ENCODE measurements at places on chromosomes 4 and X. TPM values are rescaled to one million over a fixed set of nuclear protein-coding genes. Genes with fewer than 3 reads are reported as not detected.

RRH gene
- total RNA-seq, result 0.16 TPM

DNA sequence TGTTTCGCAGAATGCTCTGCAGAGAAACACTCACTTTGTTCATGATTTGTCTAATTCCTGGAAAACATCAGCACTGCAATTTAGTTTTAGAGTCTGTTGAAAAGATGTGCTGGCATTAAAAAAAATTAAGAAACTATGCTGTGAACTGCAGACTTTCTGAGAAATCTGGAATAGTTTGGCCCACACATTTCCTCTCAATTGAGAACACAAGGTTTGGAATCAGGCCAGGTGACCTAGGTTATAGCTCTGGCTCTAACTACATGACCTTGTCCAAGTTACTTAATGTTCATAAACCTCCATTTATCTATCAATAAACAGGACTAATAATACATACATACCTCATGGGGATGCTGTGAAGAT lies 61.4 kb upstream of the ENPEP start:
- no peak for ATAC-seq

DNA sequence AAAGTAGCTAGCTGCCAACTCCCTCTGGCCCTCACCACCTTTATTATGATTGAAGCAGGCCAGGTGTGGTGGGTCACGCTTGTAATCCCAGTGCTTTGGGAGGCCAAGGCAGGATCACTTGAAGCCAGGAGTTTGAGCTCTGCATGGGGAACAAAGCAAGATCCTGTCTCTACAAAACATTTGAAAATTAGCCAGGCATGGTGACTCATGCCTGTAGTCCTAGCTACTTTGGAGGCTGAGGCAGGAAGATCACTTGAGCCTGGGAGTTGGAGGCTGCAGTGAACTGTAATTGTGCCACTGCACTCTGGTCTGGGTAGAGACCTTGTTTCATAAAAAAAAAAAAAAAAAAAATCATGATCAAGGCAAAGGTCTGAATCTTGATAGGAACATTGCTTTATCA lies 467.0 kb upstream of the DIPK2B start:
- ATAC-seq, result no peak

DNA sequence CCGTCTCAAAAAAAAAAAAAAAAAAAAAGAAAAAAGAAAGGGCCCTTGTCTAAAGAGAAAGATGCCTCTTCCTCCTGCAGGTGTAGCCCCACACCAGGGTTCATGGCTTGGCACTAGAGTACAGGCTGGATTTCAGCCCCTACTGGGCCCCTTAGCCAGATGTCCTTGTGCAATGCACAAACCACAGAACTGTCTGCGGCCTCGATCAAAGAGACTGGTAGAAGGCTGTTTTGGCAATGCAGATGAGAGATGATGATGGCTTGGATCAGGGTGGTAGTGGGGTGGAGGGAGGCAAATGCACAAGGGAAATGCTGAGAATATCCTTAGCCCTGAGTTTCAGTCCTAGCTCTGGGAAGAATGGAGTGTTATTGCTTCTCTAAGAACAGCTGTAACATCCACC lies 26.5 kb upstream of the TSR2 start:
- no peak for ATAC-seq

- no peak for ATAC-seq
Observed at GRCh38 chr4:80097400-80098177, 24.6 kb upstream of the ANTXR2 start.

DNA sequence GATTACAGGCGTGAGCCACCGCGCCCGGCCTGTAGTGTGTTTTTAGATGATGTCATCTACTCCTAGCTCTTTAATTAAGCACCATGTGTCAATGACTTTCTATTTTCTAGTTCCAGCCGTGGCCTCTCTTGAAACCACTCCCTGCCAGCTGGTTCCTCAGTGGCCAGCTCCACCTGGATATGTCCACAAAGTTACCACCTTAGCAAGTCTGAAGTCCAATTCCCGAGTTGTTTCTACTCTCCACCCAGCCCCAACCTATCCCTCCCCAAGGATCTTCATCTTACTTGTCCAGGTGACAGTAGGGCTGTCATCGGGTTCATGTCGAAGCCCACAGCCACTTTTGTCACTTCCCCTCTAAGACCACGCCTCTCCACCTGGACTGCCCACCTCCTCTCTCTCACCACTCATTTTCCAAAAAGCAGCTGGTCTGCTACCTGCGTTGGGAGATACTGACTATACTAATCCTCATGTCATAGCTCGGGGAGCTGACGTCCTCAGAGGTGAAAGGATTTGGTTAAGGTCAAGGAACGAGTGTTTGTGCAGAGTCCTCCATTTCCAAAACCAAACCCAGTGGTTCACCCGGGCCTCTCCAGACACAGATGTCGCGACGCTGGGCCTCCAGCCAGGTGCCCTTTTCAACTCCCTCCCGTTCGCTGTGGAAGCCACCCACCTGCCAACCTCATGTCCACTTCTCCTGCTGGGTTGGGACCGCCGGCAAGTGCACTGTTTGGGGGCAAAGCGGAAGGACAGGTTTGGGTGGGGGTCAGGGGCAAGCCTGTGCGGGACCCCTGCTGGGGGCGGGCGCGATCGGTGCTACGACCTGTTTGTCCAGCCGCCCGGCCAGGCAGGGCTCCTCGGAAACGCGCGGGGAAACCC lies 704 bp downstream of the FAM3A start:
- peak; percentile 5 for ATAC-seq

GRCh38 chrX:17579026-17579425 lies 158.3 kb upstream of the SCML1 start:
- ATAC-seq, result no peak

GRCh38 chr4:80423553-80424224 lies 88.2 kb downstream of the CFAP299 start:
- no peak for ATAC-seq

DNA sequence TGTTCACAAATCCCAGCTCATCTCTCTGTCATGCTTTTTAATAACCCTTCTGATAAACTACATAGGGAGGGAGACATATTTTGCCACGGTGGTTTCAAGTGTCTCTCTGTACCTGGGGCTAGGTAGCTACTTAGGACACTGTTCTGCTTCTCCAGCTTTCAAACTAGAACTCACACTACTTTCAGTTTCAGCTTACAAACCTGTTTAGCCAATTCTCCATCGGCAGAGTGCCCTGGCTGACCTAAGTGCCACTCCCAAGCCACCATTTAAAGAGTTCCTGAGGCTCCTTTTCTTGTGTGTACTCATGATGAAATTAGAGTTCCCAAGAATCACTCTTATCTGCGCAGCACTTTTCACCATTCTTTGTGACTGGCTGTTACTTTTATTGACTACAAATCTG lies 899.2 kb downstream of the FAT4 start:
- no peak for ATAC-seq

PCYT1B gene
- 0.64 TPM for total RNA-seq

- ATAC-seq, result peak; percentile 50
Observed at GRCh38 chr4:124936427-124936826, 223.9 kb upstream of the ANKRD50 start.

DNA sequence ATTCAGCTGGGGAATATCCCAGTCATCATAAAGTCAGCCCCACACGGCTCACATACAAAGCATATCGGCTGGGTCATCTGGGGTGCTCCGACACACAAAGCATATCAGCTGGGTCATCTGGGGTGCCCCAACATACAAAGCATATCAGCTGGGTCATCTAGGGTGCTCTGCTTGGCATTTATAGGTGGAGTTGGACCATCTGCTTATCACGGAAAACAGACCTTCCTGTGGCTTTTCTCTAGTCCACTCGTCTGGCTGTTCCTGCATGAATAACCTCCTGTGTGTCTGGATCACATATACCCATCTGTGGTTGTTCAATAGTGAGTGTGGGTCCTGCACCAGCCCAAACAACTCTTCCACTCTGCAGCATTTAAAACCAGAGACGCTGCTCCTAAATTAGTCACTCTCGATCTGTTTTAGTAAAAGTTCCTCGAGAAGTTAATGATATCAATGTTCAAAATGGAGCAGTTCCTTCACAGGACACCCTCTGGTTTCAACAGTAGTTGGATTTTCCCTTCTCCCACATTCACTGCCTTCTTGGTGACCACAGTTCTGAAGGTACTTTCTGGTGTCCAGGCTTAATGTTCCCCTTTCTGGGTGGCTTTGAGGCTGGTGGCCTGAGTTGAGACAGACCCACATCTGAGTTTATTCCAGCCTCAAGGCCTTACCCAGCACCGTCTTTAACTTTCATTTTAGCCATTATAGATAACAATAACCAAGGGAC lies 70.0 kb upstream of the FRG1 start:
- no peak for ATAC-seq

DNA sequence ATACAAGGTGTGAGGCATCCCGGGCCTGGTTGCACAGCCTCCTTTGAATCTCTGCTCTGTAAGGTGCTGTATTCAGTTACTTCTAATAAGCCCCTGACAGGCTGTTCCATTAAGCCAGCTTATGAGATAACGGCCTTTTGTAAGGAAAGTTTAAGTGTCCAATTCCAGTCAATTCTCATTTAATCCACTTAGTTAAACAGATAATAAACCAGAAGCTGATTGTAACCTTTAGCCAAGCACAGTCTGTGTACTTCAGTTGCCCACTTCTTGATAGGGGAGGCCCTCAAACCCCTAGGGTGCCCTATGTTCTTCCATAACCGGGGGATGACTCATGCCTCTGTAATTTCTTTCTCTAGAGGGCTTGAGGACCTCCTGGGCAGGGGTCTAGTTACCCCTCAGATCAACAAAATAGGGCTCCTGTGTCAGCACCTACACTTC lies 63.4 kb downstream of the RASL11B start:
- no peak for ATAC-seq

KLHL15 gene
- total RNA-seq, result 2.1 TPM

MAGEB10 gene
- not detected for total RNA-seq

KIAA1210 gene
- total RNA-seq, result not detected

GRCh38 chrX:7580127-7580526 lies 262.8 kb upstream of the VCX start:
- ATAC-seq, result no peak

DNA sequence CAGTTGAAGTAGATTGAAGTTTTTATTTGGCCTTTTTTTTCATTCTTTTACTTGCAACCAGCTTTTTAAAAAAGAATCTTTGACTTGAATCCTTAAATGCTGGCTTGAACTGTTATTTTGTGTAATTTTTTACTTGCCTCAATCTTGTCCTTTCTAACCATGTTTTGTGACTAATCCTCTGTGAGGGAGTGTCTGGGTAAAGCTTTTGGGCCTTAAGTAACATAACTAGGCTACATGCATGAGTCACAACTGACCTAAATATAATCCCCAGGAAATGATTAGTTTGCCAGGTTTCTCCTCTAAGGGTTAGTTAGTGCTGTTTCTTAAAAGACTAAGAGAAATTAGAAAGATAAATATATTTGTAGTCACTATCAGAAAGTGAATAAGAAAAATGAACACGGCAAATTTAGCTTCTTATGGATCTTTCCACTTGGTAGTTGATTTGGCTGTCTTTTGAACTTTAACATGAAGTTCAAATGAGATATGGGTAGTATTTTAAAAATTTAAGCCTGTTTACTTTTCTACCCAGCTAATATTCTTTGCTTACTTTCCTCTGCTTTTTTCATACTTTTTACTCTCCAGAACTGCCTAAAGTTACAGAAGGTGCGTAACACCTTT lies 13.0 kb downstream of the EXOC1 start:
- peak; percentile 98 for ATAC-seq

MAGEB2 gene
- total RNA-seq, result not detected

GRCh38 chrX:102345916-102346315 lies 93.9 kb downstream of the NXF2B start:
- no peak for ATAC-seq

- ATAC-seq, result no peak
Observed at GRCh38 chrX:134501941-134502340, 42.0 kb downstream of the HPRT1 start.

DNA sequence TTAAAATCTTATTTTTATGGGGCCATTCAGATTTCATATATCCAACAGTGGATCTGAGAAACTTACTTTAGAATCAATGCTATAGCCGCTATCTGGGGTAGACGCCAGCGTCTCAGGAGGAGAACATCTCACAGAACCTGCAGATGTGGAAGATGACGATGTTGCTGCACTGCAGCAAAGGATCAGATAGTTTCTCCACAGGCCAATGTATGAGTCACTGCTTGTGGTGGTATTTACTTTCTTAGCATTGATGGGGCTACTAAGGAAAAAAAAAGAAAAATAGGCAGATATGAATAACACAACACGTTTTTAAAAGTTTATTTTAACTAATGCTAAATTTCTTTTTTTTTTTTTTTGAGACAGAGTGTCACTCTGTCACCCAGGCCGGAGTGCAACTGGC lies 85.9 kb downstream of the ZAR1 start:
- no peak for ATAC-seq

GRCh38 chr4:24078347-24078962 lies 188.6 kb upstream of the PPARGC1A start:
- no peak for ATAC-seq

DNA sequence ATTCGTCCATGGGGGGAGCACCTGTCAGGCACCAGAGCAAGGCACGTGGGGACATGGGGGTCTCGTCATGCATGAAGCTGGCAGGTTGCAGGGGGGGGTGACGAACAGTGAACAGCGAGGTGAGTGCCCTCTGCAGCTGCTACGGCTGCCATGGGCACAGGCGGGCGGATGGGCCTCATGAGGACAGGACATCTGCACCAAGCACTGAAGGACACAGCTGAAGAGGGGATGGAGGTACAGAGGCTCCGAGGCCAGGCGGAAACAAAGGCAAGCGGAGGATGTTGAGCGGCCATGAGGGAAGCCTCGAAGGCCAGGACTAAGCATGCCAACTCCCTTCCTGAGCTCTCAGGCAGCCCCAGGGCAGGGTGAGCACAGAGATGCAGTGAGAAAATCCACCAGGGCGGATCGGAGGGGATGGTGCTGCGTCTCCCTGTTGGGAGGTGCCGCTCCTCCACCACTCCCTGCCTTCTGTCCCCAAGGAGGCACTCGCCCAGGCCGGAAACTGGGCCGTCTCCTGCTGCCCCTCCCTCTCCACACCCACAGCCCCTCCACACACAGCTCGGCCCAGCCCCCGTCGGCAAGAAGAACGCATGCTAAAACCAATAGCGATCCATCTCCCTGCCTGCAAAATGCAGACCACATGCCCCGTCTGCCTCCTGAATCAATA lies 24.6 kb downstream of the ABLIM2 start:
- ATAC-seq, result no peak

DNA sequence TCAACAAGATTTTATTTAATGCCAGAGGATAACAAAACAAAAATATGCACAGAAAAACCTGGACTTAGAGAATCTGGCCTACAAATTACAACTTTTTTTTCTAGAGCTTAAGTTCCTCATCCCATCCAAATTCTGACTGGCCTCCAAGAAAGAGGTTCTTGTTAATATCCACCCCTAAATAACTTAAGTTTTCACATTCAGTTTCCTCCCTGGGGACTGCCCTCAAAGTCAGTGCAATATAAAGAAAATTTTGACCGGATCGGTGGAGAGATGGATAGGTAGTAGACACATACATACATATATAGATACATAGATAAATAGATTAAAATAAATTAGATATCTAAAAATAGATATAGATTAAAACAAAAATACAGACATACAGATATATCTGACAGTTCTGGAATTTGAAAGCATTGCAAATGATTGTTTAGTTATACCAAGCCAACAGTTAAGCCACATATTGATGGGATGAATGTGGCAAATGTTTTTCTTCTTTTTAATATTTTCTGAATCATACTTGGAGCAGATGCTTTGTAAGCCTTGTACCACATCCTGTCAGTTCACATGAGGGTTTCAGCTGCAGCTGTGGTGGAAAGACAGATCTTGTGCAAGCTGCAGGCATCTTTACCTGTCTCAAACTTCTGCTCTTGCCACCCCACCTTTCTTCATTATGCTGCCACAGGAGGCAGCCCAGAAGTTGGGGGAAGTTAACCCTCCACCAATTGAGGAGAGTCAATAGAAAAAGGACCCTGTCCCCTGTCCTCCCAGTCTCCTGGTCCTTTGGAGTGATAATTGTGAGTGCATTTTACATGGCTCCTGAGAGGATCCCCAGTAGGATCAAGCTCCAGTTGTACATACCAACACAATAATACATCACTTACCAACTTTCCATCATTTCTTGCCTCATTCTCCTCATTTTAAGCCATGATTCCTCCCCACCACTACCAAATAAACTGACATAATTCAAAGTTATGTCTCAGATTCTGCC lies 58.5 kb upstream of the PRDM8 start:
- ATAC-seq, result no peak

All from esophagus mucosa (tissue), 1 donor.